ENCODE measurements at places on chromosomes 2 and 18.

DNA sequence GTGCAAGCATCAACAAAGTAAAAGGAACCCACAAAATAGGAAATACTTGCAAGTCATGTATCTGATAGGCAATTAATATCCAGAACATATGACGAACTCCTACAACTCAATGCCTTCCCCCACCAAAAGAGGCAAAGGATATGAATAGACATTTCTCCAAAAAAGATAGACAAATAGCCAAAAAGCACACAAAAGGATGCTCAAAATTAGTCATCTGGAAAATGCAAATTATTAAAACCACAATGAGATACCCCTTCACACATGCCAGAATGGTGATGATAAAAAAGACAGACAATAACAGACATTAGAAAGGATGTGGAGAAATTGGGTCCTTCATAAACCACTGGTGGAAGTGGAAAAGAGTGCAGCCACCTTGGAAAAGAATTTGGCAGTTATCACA lies 76.4 kb downstream of the RIF1 start:
- DNase-seq = no peak

- no peak for DNase-seq
Observed at GRCh38 chr18:68766433-68766832, 31.4 kb upstream of the CCDC102B start.

- DNase-seq = no peak
Observed at GRCh38 chr2:49845671-49846070, 691.4 kb upstream of the FSHR start.

DNA sequence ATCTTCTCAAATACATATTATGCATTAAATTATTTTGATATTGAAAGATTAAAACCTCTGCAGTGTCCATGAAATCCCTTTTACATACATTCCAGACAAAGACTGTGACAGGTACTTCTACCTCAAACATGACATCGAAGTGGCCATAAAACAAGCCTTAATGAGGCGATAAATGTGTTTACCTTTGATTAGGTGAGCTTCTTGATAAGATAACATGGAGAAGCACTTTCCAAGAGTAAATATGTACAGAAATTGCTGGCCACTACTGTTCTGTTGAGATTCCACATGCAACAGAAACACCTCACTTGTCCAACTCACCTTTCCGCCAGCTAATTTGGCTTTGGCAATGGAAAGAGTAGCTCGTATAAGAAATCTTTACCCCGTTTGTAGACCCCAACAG lies 55.2 kb downstream of the ZEB2 start:
- DNase-seq = no peak

DNA sequence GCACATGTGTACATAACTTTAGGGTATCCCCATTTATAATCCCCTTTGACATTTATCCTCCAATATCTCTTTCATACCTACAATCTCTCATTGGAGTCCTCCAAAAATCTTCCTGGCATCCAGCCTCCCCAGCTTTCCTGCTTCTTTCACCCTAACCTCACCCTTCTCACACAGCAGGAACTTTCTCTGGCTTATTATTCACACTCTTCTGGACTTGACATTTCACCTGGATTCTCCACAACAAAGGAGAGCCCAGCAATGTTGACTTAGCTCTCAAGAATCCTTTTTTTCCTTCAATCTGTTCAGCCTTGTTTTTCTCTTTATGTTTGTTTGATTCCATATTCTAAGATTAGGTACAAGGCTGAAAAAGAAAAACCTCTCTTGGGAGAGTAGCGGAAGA lies 783.6 kb upstream of the ACVR2A start:
- DNase-seq = no peak

DNA sequence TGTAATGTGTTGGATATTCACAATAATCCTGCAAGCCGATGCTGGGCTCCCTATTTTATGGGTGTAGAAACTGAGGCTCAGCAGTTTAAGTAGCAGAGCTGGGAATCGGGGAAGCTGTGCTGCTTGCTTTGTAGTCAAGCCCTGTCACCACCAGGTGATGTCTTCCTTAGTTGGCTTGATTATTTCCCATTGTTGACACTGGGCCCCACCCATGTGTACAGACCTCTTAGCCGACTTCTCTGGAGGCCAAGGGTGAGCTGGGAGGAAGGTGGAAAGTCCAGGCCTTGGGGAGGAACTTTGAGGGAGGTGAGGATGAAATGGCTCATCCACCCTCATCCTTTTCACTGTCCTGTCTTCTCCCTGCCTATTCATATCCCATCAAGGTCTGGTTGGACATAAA lies 60.0 kb downstream of the CAPN13 start:
- DNase-seq = no peak

Measured in RKO (cell line).